Endodermal cell (in vitro differentiated cells): ENCODE measurements at places on chromosomes 13 and 19. TPM values are rescaled to one million over a fixed set of nuclear protein-coding genes. Genes with fewer than 3 reads are reported as not detected.

Gene SMIM24
- total RNA-seq = 0.52 TPM in 1 of 2 replicates, not detected in the other

- no peaks in the 10 kb centered on the region for H3K4me1 ChIP-seq
- H3K27ac ChIP-seq = no peak overlapping the region
- peak overlapping the region; percentile 75 for H3K4me3 ChIP-seq
These were observed 15.6 kb upstream of the ZNF763 start for GRCh38 chr19:11949201-11949600.

Gene RFPL4A
- not detected in 2 replicates for total RNA-seq

DNA sequence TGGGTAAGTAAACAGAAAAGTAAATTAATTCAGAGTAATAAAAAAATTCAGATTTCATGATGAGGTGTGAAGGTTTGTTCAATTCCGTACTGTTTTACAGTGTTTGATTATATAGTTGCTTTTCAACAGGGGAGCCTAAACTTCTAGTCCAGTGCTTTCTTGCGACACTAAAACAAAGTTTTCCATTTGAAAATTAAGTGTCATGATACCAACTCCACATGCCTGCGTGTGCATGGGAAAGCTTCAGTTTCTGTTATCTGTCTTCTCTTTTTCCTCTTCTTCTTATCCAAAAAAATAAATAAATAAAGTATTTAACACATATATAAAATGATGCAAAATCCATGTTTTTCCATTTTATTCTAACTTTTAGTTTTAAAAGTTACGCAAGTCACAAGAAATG, 165.3 kb downstream of the DACH1 start:
- H3K4me3 ChIP-seq = no peak overlapping the region
- H3K36me3 ChIP-seq = no peaks in the 10 kb centered on the region
- H3K27ac ChIP-seq = no peak overlapping the region
- H3K27me3 ChIP-seq = no peaks in the 10 kb centered on the region

DNA sequence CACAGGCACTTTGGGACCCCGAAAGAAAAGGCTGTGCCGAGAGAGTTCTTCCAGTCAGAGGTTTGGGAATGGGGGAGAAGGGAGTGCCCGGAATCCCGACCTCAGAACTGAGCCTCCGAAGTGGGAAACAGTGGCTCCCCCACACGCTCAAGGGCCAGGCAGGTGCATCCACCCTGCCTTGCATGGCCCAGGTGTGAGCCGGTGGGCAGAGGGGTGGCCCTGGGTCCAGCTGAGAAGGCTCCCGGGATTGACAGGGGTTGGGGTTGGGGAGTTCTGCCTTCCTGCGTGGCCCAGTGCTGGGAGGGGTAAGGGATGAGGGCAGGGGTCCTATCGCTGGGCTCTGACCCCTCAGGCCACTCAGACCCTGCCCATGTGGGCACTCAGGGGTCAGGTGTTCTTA, 163.5 kb upstream of the TUBA3C start:
- no peak overlapping the region for H3K27ac ChIP-seq
- H3K27me3 ChIP-seq = no peaks in the 10 kb centered on the region
- H3K4me3 ChIP-seq = no peak overlapping the region
- DNase-seq = no peak

- H3K36me3 ChIP-seq = no peaks in the 10 kb centered on the region
- no peaks in the 10 kb centered on the region for H3K27me3 ChIP-seq
- H3K4me1 ChIP-seq = no peaks in the 10 kb centered on the region
These were observed 78.9 kb downstream of the TEX26 start for GRCh38 chr13:31011193-31011860.

Gene RASGRP4
- total RNA-seq = not detected in 3 replicates

- no peaks in the 10 kb centered on the region for H3K36me3 ChIP-seq
- no peak for DNase-seq
- no peaks in the 10 kb centered on the region for H3K27me3 ChIP-seq
- H3K4me3 ChIP-seq = no peak overlapping the region
- no peaks in the 10 kb centered on the region for H3K4me1 ChIP-seq
These were observed 3.0 kb downstream of the SIGLEC9 start for GRCh38 chr19:51127755-51128154.

Gene CYP4F3
- not detected in 2 replicates for total RNA-seq

GRCh38 chr19:35034005-35034502, 3.8 kb downstream of the SCN1B start:
- H3K4me3 ChIP-seq = no peak overlapping the region
- H3K27me3 ChIP-seq = peaks cover 38% of the 10 kb centered on the region
- no peaks in the 10 kb centered on the region for H3K4me1 ChIP-seq
- no peak for DNase-seq
- no peaks in the 10 kb centered on the region for H3K36me3 ChIP-seq
- H3K27ac ChIP-seq = no peak overlapping the region

GRCh38 chr19:49468746-49469447, 5.1 kb upstream of the FLT3LG start:
- peak; percentile 93 for DNase-seq
- peaks cover 33% of the 10 kb centered on the region for H3K36me3 ChIP-seq
- H3K27me3 ChIP-seq = no peaks in the 10 kb centered on the region
- H3K27ac ChIP-seq = no peak overlapping the region
- no peak overlapping the region for H3K4me3 ChIP-seq

Gene PLVAP
- 0.25 to 0.44 TPM (median 0.28 TPM) in 3 replicates for total RNA-seq
